ENCODE measurements at places on chromosomes 2 and 18.
A peak's percentile ranks its signal among the peaks of the same experiment; 100 is the strongest.

GRCh38 chr2:136238286-136239078, 120.5 kb upstream of the CXCR4 start:
- DNase-seq: no peak

- DNase-seq: peak; percentile 86
Measured at GRCh38 chr2:196068271-196069209, at the start of gene DNAH7. Gene DNAH7 (minus strand): TSS chr2:196068837. CDS start chr2:196068711, 126 bp downstream.

GRCh38 chr2:166343467-166343866, 32.3 kb downstream of the SCN9A start:
- DNase-seq: no peak

GRCh38 chr2:111172666-111173065, 52.0 kb downstream of the BCL2L11 start:
- no peak for DNase-seq

DNA sequence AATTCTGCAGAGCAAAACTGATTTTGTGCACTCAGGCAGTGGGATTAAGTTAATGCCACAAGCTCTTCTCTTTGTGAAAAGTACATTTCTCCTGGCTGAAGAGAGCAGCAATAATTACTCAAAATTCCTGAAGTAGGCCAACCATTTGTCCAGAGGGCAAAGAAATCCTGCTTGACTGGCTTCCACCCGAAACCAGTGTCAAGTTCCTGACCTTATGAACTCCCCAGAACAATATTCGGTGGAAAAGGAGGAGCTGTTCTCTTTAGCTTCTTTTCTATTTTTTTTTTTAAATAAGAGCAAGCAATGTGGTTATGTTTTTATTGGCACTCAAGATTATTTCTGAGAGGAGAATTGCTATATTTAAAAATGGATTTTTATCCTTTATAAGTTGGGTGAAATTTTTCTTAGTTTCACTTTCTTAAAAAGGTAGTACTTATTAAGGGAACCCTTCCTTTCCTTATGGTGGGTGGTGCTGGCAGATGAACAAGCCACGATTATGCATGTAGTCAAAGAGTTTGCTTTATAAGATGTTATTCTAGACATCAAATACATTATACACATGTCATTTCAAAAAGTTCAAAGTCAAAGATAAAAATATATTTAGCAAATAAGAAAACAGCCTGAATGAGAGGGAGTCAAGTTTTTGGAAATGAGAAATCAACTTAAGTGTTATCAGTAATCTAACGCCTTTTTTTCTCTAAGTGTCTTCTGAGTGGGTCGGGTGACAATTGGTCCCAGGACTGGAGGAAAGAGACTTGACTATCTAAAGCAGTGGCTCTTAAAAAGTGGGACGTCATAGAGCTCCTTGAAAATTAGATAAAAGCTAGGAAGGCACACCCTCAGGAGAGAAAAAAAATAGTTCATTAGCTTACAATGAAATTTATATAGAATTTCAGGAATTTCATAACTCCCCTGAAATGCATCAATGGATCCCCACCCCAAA, 194.5 kb downstream of the IKZF2 start:
- DNase-seq: no peak

- no peak for DNase-seq
Measured at GRCh38 chr2:88307817-88308216, 137.7 kb downstream of the THNSL2 start.

GRCh38 chr2:26687801-26688200, 4.7 kb upstream of the KCNK3 start:
- no peak for DNase-seq

DNA sequence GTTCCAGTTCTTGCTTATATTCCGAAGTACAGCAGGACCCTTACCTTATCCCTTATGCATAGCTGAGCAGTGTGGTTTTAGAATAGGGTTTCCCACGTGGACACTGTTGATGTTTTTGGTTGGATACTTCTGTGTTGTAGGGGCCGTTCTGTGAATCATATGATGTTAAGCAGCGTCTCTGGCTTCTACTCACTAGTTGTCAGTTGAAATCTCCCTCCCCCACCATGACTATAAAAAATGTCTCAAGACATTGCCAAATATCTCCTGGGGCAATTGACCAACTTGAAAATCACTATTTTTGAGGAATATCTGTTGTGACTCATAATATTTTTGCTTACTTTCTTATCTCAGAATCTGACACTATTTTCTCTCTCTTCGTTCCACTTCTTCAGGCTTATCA, 713.7 kb downstream of the TSN start:
- no peak for DNase-seq

GRCh38 chr2:133885847-133886246, 317.6 kb upstream of the NCKAP5 start:
- no peak for DNase-seq

- DNase-seq: no peak
Measured at GRCh38 chr18:35711227-35711626, 129.7 kb downstream of the GALNT1 start.
